ENCODE measurements at places on chromosomes 7 and 10.

DNA sequence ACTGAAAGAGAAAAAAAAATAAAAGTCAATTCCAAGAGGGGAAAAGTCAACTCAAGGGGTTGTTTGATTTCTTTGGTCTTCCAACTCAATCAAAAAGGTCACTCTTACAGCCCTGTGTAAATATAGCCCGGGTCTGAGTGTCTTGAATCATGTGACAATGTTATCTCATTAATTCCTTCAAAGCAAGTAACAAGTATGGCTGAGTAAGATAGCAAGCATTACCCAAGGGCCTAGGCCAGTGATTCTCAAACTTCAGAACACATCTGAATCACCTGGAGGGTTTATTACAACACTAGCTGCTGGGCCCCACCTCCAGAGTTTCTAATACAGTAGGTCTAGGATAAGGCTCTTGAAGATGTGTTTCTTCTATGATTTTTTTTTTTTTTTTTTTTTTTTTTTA lies 125.0 kb downstream of the PRLHR start:
- no peak for DNase-seq

- no peak for DNase-seq
Measured at GRCh38 chr10:69853064-69853463, 51.4 kb downstream of the COL13A1 start.

DNA sequence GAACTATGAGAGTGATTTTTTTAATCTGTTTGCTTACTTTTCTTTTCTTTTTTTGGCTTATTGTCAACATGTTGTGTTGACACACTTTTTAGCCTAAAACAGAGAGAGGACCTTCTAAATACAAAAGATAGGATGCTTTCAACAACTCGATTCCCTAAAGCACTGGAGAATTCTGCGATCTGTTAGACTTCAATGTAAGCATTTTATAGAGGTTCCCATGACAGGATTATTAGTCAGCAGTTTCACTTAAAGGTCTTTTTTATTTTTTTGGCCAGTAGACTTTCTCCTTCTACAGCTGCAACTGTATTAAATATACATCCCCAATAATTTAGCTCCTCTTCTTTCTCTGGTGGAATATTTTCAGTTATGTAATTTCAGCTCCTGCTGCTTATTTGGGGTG lies 12.7 kb upstream of the NRP1 start:
- DNase-seq = no peak

GRCh38 chr7:100888988-100889750 lies at the start of gene UFSP1:
Gene UFSP1, minus strand, starts transcription at chr7:100889715. Its CDS starts 444 bp downstream, at chr7:100889271.
- no peak for DNase-seq

DNA sequence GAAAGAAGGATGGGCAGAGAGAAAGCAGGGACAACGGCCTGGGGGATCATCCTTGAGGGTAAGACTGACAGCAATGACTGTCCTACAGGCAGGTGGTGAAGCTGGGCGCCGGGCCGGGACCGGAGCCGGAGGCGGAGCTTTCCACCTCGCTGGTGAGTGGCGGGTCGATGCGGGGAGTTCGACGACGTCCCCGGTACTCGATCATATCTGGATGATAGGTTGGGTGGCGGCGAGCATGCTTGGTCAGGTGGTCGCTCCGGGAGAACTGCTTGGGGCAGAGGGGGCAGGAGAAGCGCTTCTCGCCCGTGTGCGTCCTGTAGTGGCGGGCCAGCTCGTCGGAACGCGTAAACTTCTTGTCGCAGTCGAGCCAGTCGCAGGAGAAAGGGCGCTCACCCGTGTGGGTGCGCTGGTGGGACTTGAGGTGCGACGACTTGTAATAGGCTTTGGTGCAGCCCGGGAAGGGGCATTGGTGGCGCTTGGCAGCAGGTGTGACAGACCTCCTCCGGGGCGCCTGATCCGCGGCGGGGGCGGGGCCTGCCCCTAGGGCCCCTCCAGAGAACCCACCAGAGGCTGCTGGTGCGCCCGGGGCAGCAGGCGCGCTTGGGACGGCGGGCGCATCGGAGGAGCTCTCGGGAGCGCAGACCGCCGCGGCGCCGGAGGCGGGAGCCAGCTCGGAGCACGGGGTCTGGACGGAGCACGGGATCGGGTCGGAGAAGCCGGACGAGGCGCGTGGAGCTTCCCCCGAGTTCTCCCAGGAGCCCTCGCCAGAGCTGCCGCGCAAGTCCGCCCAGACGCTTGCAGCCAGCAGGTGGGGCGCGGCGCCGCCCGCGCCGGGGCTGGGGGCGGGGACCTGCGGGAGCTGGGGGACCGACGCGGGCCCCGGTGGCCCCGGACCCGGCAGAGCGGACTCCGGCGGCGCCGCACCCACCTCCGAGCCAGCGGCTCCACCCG lies 752 bp downstream of the KLF14 start:
- no peak for DNase-seq

- DNase-seq = no peak
Measured at GRCh38 chr10:110305767-110306451, 1.2 kb upstream of the SMNDC1 start.

- DNase-seq = no peak
Measured at GRCh38 chr10:89202033-89202425, 5.1 kb downstream of the CH25H start.

- no peak for DNase-seq
Measured at GRCh38 chr10:3110782-3111620, 43.7 kb downstream of the PFKP start.

DNA sequence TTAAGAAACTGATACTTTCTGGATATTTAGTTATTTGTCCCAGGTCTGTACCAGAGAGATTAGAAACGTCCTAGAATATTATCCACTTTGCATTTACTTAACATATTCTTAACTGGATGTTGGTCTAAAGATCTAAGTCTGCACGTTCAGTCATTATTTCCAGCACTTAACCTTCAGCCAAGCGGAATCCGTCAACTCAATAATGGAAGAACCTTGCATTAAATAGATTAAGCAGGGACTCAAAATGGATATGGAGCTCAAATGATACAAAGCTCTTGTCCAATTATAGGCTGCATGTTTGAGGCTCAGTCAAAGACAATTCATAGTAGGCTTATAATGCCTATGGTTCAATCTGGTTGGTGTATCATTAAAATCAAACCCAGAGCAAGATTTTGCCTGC lies 162.9 kb downstream of the SEMA3D start:
- DNase-seq = no peak

- peak; percentile 33 for DNase-seq
Measured at GRCh38 chr10:122301055-122301810, 30.1 kb downstream of the BTBD16 start.

DNA sequence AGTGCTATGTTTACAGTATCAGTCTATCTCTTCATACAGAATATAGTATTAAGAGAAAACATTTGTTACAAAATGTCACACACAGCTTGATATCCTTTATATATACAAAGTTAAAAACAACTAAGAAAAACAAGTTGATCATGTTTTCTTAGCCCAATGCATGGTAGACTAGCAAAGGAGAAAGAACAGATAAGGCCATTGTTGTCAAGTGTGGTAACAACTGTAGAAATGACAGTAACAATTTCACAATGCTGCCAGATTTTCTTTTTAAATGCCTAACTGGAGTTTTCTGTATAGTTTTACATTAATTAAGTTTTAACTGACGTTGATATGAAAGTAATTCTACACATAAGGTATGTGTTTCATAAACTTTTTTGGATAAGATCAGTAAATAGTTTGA lies 65.8 kb downstream of the TFEC start:
- no peak for DNase-seq

DNA sequence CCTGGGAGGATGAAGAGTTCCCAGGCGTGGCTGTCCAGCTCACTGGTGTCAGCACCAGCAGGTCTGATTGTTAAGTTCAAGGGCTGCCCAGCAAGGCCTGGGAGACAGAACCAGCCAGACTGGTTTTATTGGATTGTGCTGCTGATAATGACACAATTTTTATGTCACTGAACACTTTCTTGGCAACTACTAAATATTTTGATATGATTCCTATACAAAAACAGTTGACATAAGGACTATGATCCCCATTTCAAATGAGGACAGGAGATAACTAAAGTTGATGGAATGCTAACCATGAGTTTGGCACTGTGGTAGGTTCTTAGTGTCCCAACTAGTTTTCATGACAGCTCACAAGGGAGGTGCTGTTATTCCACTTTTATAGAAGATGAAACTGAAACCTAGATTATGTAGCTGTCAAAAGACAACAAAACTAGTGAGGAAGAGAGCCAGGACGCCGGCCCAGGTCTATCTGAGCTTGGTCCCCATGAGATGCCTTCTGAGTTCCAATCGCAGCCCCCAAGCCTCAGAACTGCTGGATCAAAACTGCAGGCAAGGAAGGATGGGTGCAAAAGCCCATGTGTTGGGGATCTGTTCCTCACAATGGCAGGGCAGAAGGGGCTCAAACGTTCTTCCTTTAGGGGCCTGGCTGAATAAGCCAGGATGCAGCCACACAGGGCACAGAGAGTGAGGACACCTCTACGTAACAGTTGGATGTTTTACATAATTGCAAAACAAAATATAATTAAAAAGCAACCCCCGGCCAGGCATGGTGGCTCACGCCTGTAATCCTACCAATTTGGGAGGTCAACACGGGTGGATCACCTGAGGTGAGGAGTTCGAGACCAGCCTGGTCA lies 52.8 kb downstream of the COBL start:
- no peak for DNase-seq

GRCh38 chr7:70063371-70063770 lies 465.1 kb downstream of the AUTS2 start:
- no peak for DNase-seq

- DNase-seq = no peak
Measured at GRCh38 chr10:1230138-1230537, 174.0 kb downstream of the WDR37 start.

DNA sequence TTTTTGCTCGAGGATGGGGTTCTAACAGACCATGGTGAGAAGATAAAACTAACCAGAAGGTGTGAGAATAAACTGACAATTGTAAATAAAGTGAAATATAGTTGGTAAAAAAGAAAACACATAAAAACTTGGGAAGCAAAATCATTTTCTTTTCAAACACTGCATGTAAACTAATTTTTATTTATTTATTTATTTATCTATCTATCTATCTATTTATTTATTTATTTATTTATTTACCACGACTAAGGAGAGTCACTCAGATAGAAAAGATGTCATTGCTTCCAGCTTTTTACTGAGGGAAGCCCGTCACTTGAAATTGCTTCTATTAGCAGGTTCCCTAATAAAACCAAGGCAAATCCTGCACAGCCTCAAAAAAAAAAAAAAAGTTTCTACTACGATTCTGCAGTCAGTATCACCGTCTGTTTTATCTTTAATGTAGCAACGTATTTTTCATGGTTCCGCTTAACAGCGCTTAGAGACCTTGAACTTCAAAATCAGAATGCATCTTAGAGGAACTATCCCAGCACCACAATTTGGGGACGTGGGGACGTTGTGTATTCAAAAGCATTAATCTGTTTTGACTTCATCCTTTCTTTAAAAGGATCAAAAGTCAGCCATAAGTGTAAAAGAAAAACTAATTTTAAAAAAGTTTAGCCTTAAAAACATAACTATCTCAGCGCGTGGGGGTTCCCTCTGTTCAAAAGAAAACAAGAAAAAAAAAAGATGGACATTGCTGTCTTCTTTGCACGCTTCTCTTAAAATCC lies 33.3 kb upstream of the EBLN1 start:
- peak; percentile 9 for DNase-seq

- DNase-seq = peak; percentile 45
Measured at GRCh38 chr10:76117949-76118348, 686.5 kb downstream of the LRMDA start.

DNA sequence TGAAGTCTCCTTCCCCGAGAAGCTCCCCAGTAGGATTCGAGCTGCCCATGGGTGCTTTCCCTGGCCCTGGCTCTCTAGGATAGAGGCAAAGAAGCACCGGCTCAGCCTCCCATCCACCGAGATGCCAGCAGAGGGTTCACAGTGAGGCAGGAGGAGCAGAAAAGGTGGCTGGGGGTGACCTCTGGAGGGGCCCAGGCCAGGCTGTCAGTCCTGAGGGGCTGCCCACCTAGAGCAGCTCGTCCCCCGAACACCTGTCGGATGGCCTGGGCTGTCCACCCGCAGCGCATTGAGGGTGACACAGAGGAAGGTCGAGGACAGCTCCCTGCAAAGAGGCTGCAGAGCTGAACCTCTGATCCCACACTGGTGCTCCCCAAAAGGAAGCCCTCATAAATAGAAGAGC lies 167.2 kb upstream of the PPP2R2D start:
- no peak for DNase-seq
